ENCODE measurements at places on chromosomes 3 and 15.

- DNase-seq: peak; percentile 96
Observed at GRCh38 chr3:174208161-174208560, 651.0 kb upstream of the NAALADL2 start.

DNA sequence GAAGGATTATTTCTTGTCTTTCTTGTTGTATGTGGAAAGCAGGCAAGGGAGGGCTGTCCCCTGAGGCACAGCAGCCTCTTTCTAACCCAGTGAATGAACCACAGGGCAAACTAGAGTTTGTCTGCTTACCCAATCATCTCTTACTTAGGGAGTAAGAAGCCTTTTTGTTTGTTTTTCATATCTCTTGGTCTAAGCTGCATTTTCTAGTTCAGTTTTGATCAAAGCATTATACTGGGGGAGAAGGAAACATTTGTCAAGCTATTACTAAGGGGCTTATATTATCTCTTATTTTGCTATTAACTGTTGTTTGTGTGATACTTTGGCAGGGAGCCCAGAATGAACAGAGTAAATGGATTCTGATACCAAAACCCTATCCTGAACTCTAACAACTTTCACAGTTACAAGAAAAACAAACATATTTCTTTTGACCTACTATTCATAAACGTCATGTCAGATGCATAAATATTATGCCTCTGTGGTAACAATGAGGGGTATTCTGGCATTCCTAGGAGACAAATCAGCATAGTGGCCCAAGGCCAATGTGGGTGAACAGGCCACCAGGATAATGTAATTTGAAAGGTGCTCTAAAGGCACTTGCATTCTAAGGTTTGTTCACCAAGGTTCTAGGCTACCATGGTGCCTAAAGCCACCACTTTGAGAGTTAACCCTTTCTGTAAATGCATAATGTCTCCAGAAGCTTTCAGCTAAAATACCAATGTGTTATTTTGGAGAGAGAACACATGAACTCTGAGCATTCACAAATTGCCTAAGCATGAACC lies 271.6 kb upstream of the ZPLD1 start:
- DNase-seq: no peak

DNA sequence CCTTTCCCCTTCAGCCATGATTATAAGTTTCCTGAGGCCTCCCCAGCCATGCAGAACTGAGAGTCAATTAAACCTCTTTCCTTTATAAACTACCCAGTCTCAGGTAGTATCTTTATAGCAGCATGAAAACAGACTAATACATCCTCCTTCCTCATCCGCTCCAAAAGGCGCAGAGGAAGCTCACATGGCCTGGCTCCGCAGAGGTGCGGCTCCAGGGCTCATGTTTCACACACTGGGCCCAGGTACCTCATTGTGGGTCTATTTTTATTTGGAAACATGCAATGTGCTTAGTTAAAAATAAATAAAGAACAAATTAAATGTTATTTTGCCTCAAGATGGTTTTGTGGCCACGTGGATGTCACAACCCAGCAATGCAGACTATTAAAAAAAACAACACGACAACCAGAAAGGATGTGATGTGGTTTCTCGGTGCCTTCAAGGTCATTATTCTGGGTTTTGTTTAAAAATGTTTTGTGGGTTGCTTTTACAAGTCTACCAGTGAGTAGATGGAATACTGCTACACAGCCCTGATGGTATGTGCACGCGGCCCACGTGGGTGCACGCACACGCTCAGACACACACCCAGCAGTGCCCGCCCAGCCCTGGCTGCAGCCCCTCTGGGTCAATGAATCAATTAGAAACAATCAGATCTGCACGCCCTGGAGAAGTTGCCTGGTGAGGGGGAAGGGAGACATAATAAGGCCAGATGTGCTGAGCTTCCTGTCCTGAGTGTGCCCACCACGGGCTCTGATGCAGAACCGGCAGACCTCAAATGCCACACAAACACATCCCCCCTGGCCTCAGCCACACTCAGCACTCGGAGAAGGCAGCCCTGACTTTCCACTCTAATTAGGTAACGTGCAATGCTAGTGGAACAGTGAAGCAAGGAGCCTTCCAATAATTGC lies 140.1 kb downstream of the ADAMTS17 start:
- no peak for DNase-seq

GRCh38 chr3:62364191-62364590 lies 9.2 kb downstream of the FEZF2 start:
- DNase-seq: no peak

GRCh38 chr15:76337059-76337695 lies 604 bp downstream of the ISL2 start:
- DNase-seq: no peak

DNA sequence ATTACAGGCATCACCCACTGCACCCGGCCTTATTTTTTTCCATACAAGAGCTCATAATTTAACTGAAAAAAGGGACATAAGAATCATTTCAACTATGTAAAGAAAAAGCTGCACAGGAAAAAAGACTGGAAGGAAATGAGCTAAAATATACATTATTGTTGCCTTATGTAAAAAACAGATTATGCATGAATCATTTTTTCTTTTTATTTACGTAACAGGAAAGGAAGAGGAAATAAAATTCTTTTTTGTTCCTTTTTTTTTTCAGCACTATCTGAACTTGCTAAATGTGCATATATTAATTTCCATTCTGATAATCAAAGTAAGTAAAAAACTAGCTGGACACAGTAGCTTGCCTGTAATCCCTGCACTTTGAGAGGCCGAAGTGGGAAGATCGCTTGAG lies 12.1 kb downstream of the KIF9 start:
- no peak for DNase-seq

DNA sequence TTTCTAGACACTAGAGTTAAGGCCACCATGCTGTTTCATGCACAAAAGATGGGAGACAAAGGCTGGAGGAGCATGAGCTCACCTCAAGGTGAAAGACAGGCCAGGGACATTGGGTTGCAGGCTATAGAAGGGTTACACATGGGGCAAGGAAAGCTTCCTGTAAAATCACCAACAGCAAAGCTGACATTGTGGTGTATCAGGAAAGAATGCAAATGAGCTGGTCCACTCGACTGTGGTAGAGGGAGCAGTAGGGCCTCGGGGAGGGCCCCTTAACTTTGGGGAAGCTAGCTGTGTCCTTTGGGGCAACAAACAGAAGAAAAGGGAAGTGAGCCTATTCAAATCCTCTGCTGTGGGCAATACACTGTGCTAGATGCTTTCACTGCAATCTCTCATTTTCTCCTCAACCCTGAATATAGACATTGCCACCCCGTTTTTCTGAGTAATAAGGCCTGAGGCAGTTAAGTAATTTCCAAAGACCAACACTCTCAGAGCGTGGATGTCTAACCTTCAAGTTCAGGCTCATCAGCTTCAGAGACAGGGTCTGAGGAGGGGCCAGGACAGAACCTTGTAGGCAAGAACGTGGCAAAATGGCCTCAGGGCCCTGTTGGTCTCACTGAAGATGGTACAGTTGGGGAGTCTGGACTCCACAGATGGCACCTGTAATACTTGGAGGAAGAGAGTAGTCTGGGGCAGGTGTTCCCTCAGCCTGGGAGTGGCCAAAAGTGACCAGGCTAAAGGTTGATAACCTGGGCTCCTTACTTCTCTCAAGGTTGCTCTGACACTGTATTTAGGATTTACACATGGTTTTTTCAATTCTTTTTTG lies 24.1 kb downstream of the CX3CR1 start:
- DNase-seq: no peak

- no peak for DNase-seq
Observed at GRCh38 chr15:39434163-39434562, 146.7 kb upstream of the THBS1 start.

DNA sequence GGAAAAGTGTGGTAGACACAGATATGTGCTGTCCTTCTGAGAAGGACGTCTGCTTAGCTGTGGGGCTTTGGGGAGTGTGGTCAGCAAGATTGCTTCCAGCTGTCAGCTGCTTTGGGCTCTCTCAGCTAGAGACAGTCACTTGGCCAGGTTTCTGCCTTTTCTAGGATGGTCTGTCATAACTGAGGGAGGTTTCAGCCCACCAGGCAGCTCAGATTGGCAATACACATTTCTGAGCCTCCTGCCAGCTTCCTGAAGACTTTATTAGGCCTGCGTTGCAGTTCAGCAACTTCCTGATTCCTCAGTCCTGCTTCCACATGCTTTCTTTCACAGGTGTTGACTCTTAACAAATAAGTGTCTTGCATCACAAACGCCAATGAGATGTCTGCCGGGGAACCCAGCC lies 286.5 kb downstream of the SQOR start:
- DNase-seq: no peak

- peak; percentile 9 for DNase-seq
Observed at GRCh38 chr3:116678853-116679252, 30.7 kb upstream of the TUSC7 start.

- no peak for DNase-seq
Observed at GRCh38 chr3:180131169-180131568, 94.4 kb upstream of the PEX5L start.
